ENCODE measurements at places on chromosomes 11 and 22. TPM values are rescaled to one million over a fixed set of nuclear protein-coding genes. Genes with fewer than 3 reads are reported as not detected.
A peak's percentile ranks its signal among the peaks of the same experiment; 100 is the strongest.

The ANO9 gene
- 26.3 TPM for total RNA-seq

The ACR gene
- total RNA-seq, result not detected

The TAF10 gene
- 160 TPM for total RNA-seq

The TALDO1 gene
- total RNA-seq, result 141 TPM

- DNase-seq, result peak; percentile 55
- H3K4me1 ChIP-seq, result no peaks in the 10 kb centered on the region
- H3K27me3 ChIP-seq, result no peaks in the 10 kb centered on the region
- no peaks in the 10 kb centered on the region for H3K36me3 ChIP-seq
- no peak overlapping the region for H3K27ac ChIP-seq
- no peak overlapping the region for H3K4me3 ChIP-seq
These were observed 23.8 kb upstream of the FZD4 start for GRCh38 chr11:86978756-86979608.

GRCh38 chr22:19434401-19434800 is 2.1 kb downstream of the MRPL40 start:
- no peak overlapping the region for H3K4me3 ChIP-seq
- no peaks in the 10 kb centered on the region for H3K27me3 ChIP-seq
- peaks cover 18% of the 10 kb centered on the region for H3K4me1 ChIP-seq
- no peak for DNase-seq
- no peak overlapping the region for H3K27ac ChIP-seq

- no peaks in the 10 kb centered on the region for H3K4me1 ChIP-seq
- H3K4me3 ChIP-seq, result no peak overlapping the region
- no peak overlapping the region for H3K27ac ChIP-seq
- H3K36me3 ChIP-seq, result no peaks in the 10 kb centered on the region
- no peak for DNase-seq
- H3K27me3 ChIP-seq, result no peaks in the 10 kb centered on the region
These were observed 418.8 kb downstream of the DYNC2H1 start for GRCh38 chr11:103528046-103528445.

- no peaks in the 10 kb centered on the region for H3K36me3 ChIP-seq
- no peak for DNase-seq
- peaks cover 29% of the 10 kb centered on the region for H3K27me3 ChIP-seq
- H3K27ac ChIP-seq, result no peak overlapping the region
- H3K4me1 ChIP-seq, result no peaks in the 10 kb centered on the region
These were observed 5.6 kb downstream of the SYTL2 start for GRCh38 chr11:85805387-85805786.

All from thymus (tissue), 14 donors.